ENCODE measurements at places on chromosomes 4 and X.

GRCh38 chr4:148405161-148405893 is 36.9 kb downstream of the NR3C2 start:
- H3K27ac ChIP-seq: no peak overlapping the region
- no peaks in the 10 kb centered on the region for H3K36me3 ChIP-seq
- DNase-seq: no peak
- peaks cover 9% of the 10 kb centered on the region for H3K4me1 ChIP-seq

GRCh38 chr4:96093057-96093456 is 253.2 kb downstream of the PDHA2 start:
- H3K27ac ChIP-seq: no peak overlapping the region
- H3K27me3 ChIP-seq: no peaks in the 10 kb centered on the region
- no peaks in the 10 kb centered on the region for H3K36me3 ChIP-seq
- no peaks in the 10 kb centered on the region for H3K4me1 ChIP-seq
- no peak overlapping the region for H3K4me3 ChIP-seq

DNA sequence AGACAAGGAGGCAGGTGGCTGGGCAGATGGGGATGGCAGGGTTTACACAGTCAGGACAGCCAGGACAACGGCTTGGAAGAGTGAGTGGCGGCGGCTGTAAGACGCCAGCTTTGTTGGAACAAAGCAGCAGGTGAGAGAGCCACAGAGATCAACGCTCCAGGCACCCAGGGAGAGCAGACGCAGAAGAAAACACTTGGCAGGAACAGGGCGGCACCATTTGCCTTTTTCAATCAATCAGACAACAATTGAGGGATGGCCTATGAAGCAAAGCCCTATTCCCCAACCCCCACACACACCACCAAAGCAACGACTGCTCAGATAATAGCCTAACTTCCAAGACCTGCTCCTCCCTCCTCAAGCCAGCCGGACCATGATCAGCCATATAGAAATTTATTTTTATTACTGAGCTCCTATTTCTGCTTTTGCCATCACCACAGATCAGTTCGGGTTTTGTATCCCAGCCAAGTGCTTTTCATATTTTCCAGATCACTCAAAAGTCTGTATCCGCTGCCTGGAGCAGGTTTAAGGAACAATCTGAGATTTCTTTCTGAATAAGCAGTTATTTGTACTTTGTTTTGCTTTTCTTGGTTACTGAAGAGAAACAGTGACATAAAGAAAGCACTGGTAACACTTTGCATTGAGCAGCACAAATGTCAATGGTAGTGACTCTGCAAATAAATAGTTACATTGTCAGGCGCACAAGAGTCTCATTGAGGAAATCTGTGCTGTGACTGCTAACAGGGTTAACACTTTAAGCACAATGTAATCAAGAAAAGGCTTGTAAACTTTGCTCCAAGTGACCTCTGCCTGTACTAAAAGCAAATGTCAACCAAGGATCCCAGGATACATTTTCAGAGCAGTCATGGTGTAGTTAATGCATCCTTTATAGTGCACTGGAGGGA is 81.8 kb upstream of the RBPJ start:
- H3K27ac ChIP-seq: no peak overlapping the region
- no peaks in the 10 kb centered on the region for H3K4me1 ChIP-seq
- DNase-seq: no peak
- no peaks in the 10 kb centered on the region for H3K36me3 ChIP-seq
- peaks cover 6% of the 10 kb centered on the region for H3K27me3 ChIP-seq

- no peaks in the 10 kb centered on the region for H3K36me3 ChIP-seq
- no peaks in the 10 kb centered on the region for H3K4me1 ChIP-seq
- peaks cover 11% of the 10 kb centered on the region for H3K27me3 ChIP-seq
- DNase-seq: no peak
Observed at GRCh38 chr4:108725457-108725856, 37.4 kb downstream of the ETNPPL start.

- no peak overlapping the region for H3K4me3 ChIP-seq
- no peaks in the 10 kb centered on the region for H3K27me3 ChIP-seq
- peaks cover 22% of the 10 kb centered on the region for H3K4me1 ChIP-seq
- no peak overlapping the region for H3K27ac ChIP-seq
Observed at GRCh38 chr4:56762484-56763250, 58.8 kb downstream of the SPINK2 start.

- DNase-seq: peak; percentile 41
- peak within 1 kb of the TSS; percentile 90 for H3K27ac ChIP-seq
- no peaks in the 10 kb centered on the region for H3K27me3 ChIP-seq
- H3K4me3 ChIP-seq: peak within 1 kb of the TSS; percentile 97
- peaks cover 11% of the 10 kb centered on the region for H3K36me3 ChIP-seq
Observed at GRCh38 chrX:102651242-102652011, at the start of gene GPRASP1. TSS of gene GPRASP1 (plus strand) at chrX:102651483. CDS start at chrX:102653914, 2,431 bp downstream.

- H3K36me3 ChIP-seq: no peaks in the 10 kb centered on the region
- DNase-seq: no peak
- H3K27me3 ChIP-seq: peaks cover 27% of the 10 kb centered on the region
- H3K4me3 ChIP-seq: no peak overlapping the region
Observed at GRCh38 chr4:8729408-8730149, 137.0 kb downstream of the CPZ start.

DNA sequence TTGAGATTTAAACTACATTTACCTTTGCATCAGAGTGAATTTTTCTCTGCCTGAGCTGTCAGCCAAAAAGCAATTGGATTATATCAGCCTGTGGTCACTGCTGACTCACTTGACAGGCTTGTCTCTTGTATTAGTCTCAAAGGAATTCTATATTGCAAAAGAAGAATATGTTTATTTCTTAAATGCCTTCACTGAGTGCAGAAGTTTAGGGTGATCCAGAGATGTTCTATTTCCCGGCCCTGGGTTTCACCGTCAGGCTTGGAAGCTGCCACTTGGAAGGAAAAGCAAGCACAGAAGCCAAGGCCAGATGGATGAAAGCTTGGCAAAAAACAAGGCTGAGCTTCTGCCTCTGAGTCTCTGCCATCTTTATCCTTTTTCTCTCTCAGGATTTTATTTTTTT is 80.9 kb downstream of the FAM114A1 start:
- H3K27me3 ChIP-seq: peaks cover 10% of the 10 kb centered on the region
- H3K4me3 ChIP-seq: no peak overlapping the region
- H3K27ac ChIP-seq: no peak overlapping the region

- H3K27ac ChIP-seq: no peak overlapping the region
- peaks cover 36% of the 10 kb centered on the region for H3K27me3 ChIP-seq
- no peak overlapping the region for H3K4me3 ChIP-seq
- no peak for DNase-seq
- no peaks in the 10 kb centered on the region for H3K36me3 ChIP-seq
Observed at GRCh38 chr4:77174426-77174825, 17.4 kb downstream of the CCNG2 start.

- DNase-seq: no peak
- H3K36me3 ChIP-seq: peaks cover 36% of the 10 kb centered on the region
- H3K4me1 ChIP-seq: peaks cover 15% of the 10 kb centered on the region
Observed at GRCh38 chr4:54066718-54067129, 2.3 kb upstream of the CHIC2 start.

GRCh38 chr4:145930592-145930991 is 8.0 kb downstream of the ZNF827 start:
- H3K36me3 ChIP-seq: peaks cover 3% of the 10 kb centered on the region
- H3K27me3 ChIP-seq: no peaks in the 10 kb centered on the region

- H3K27me3 ChIP-seq: no peaks in the 10 kb centered on the region
- no peaks in the 10 kb centered on the region for H3K4me1 ChIP-seq
- no peak overlapping the region for H3K27ac ChIP-seq
- H3K36me3 ChIP-seq: no peaks in the 10 kb centered on the region
- DNase-seq: no peak
Observed at GRCh38 chr4:30386266-30386895, 333.8 kb upstream of the PCDH7 start.

DNA sequence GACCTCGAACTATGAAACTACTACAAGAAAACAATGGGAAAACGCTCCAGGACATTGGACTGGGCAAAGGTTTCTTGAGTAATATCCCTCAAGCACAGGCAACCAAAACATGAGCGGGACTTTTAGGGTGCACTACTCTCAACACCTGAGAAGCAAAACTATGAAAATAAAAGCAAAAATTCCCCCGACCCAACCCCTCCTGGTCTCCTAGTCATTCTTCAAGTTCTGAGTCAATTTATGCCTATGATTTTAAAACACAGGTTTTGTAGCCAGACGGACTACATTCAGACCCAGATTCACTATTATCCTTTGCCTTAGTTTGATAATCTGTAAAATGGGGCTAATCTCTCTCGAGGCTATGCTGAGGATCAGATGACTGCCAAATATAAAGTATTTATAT is 97.0 kb downstream of the SOWAHB start:
- H3K36me3 ChIP-seq: no peaks in the 10 kb centered on the region
- H3K27me3 ChIP-seq: peaks cover 33% of the 10 kb centered on the region
- H3K4me3 ChIP-seq: no peak overlapping the region
- DNase-seq: no peak
- H3K4me1 ChIP-seq: no peaks in the 10 kb centered on the region
- H3K27ac ChIP-seq: no peak overlapping the region

DNA sequence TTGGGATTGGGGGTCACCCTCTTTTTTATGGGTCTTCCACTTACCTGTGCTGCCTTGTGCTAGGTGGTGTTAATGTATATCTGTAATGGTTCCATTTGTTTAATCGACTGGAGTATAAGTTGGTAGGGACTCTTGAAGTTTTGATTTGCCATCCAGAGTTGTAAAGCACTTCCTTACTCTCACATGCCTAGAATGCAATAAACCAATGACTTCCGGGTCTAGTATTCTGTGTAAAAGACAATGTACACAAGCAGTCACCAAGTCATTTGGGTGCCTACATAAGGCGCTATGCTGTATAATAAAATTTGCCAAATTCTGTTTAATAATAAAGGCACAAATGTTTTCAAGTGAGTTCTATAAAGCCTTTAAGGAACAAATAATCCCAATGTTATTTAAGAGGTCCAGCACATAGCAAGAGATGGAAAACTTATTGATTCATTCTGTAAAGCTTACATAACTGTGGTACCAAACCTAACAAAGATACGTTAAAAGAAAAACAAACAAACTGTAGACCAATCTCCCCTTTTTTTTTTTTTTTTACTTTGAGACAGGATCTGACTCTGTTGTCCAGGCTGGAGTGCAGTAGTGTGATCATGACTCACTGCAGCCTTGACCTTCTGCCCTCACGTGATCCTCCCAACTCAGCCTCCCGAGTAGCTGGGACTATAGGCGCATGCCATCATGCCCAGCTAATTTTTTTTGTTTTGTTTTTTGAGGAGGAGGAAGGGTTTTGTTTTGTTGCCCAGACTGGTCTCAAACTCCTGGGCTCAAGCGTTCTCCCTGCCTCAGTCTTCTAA is 41.5 kb upstream of the HPRT1 start:
- DNase-seq: no peak
- H3K27ac ChIP-seq: peak overlapping the region; percentile 62
- peaks cover 25% of the 10 kb centered on the region for H3K36me3 ChIP-seq
- no peaks in the 10 kb centered on the region for H3K27me3 ChIP-seq
- no peaks in the 10 kb centered on the region for H3K4me1 ChIP-seq
- no peak overlapping the region for H3K4me3 ChIP-seq

DNA sequence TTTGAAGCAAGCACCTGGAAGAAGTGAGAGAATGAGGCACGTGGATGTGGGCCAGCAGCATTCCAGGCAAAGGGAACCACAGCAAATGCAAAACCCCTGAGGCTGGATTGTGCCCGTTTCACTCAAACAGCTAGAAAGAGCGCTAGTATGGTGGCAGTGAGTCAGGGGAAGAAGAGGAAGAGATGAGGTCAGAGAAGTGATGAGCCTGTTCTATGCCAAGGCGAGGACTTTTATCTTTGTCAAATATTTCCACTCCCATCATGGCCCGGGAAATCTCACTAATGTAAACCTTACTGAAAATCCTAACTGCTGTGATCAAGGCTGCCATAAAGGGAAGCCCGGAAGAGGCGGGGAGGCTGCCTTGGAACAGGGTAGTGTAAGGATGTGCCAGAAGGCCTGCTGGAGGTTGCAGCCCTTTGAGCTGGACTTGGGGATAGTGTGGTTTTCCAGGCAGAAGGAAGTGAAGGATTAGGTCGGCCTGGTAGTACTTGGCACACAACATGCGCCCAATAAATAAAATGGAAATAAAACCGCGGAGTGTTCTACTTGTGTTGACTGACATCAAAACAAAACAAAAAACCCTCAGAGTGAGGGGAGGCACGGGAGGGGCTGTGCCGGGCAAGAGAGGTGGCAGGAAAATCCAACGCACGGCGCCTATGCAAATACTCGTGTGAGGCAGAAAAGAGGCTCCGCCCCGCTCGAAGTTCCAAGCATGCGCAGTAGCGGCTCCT is 1.2 kb upstream of the CDK16 start:
- H3K27ac ChIP-seq: peak overlapping the region; percentile 99
- no peak for DNase-seq
- peaks cover 33% of the 10 kb centered on the region for H3K4me1 ChIP-seq
- peak overlapping the region; percentile 89 for H3K4me3 ChIP-seq

DNA sequence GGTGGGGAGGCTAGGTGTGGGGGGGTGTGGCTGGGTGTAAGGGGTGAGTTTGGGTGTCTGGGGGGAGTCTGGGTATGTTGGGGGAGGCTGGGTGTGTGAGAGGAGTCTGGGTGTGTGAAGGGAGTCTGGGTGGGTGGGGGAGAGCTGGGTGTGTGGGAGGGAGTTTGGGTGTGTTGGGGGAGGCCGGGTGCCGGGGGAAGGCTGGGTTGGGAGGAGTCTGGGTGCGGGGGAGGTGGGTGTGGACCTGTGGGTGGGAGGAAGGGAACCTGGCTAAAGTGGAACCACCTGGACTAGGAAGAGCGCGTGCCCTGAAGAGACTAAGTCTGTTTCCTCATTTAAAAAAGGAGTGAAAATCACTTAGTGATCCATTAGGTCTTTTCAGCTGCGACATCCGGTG is 18.3 kb downstream of the SPON2 start:
- no peak overlapping the region for H3K27ac ChIP-seq
- no peaks in the 10 kb centered on the region for H3K36me3 ChIP-seq
- no peak overlapping the region for H3K4me3 ChIP-seq
- DNase-seq: no peak
- H3K4me1 ChIP-seq: no peaks in the 10 kb centered on the region

GRCh38 chr4:5955201-5955821 is 62.4 kb upstream of the CRMP1 start:
- H3K27ac ChIP-seq: peak overlapping the region; percentile 28
- H3K27me3 ChIP-seq: peaks cover 9% of the 10 kb centered on the region
- H3K4me3 ChIP-seq: no peak overlapping the region
- no peak for DNase-seq

Data from effector memory CD8-positive, alpha-beta T cell (primary cell).